ENCODE measurements at places on chromosomes 13 and 19.

GRCh38 chr13:22154041-22154440 lies 483.2 kb downstream of the FGF9 start:
- DNase-seq = no peak

GRCh38 chr19:13189600-13189999 lies 39.4 kb downstream of the IER2 start:
- no peak for DNase-seq

DNA sequence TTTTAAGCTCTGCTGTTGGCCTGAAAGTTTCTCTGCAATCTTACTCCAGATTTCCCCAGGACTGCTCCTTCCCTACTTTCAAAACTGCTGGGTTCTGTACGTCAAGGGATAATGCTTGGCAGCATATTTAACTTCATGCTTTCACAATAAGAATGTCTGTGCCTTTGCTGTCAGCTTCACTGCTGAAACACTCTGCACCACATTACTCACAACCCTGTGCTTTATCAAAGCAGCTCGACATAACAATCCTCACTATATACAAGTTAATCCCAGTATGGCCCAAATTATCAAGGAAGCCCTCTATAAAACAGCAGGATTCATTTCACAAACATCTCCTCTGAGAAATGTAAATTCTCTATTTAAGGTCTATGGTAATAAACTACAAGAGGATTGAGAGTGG lies 17.5 kb downstream of the LATS2 start:
- no peak for DNase-seq

- DNase-seq = no peak
These were observed 12.2 kb upstream of the MYH14 start for GRCh38 chr19:50191216-50191615.

DNA sequence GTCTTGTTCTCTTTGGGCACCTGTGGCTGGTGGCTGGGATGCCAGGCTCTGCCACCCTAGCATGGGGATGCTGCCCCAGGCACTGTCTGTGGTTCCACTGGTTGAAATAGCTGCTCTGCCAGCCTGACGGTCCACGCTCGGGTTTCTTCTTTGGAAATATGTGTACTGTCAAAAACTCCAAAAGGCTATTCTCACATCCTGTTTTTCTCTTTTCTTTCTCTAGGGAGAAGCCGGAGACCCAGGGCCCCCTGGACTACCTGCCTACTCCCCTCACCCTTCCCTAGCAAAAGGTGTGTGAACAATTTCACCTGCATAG lies 115.0 kb downstream of the RAB20 start:
- no peak for DNase-seq

DNA sequence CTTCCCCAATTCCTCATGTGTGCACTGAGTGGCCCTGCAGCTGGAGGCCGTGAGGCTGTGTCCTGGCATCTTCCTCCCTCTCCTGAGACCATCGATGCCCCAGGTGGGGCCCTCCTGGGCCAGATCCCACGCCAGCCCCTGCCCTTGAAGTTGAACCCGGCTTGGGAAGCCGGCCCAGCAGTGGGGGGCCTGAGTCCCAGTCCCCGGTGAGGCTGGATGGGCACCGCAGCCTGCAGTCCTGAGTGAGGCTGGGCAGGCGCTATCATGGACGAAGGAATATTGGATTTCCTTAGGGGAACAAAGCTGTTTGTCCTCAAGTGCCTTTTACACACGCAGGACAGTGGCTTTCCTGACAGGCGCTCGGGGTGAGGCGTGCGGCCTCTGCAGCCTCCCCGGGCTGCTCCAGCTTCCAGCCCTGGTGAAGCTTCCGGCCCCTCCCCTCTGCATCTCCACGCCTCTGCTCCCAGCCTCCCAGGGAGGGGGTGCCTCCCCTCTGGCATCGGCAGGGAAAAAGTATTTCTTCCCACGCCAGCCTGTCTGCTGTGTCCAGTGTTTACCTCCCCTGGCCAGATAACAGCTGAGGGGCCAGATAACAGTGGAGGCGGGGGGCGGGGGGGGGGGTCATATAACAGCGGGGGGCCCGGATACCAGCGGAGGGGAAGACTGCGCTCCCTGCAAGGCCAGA lies 159.5 kb downstream of the KDM4B start:
- no peak for DNase-seq

GRCh38 chr13:86087244-86087643 lies 288.0 kb upstream of the SLITRK6 start:
- no peak for DNase-seq

DNA sequence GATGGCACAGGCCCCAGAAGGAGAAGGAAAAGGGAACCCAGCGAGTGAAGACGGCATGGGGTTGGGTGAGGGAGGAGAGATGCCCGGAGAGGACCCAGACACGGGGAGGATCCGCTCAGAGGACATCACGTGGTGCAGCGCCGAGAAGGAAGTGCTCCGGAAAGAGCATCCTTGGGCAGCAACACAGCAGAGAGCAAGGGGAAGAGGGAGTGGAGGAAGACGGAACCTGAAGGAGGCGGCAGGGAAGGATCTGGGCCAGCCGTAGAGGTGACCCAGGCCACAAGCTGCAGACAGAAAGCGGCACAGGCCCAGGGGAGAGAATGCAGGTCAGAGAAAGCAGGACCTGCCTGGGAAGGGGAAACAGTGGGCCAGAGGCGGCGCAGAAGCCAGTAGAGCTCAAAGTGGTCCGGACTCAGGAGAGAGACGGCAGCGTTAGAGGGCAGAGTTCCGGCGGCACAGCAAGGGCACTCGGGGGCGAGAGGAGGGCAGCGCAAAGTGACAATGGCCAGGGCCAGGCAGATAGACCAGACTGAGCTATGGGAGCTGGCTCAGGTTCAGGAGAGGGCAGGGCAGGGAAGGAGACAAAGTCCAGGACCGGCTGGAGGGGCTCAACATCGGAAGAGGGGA lies 1.1 kb downstream of the PPP1R12C start:
- peak; percentile 14 for DNase-seq

DNA sequence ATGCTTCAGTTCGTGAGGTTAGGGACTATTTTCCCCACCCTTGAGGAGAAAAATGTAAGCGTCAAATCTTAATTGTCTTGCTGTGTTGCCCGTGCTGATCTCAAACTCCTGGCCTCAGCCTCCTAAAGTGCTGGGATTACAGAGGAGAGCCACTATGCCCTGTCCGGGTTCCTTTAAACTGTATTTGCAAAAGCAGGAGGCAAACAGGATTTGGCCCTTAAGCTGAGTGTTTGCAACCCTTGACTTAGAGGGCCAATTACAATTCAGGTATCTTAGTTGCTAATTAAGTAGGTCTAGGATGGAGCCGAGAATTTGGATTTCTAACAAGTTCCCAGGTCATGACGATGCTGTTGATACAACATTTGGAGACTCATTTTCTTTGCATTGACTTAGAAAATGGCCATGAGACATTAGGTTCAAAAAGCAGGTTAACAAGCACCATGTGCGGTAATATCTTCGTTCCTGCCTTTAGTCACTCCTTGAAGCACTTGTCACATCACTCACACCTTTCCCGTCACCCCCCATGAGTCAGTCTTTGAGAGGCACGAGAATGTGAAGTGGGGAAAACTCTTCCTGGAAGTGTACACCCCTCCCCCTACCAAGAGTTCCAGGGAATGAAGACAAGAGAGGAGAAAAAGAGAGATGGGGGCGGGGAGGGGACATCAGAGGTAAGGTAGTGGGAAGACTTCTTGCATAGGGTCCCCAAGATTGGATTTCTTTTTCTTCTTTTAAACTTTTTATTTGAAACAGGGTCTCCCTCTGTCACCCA lies 2.6 kb downstream of the NAPSA start:
- no peak for DNase-seq

DNA sequence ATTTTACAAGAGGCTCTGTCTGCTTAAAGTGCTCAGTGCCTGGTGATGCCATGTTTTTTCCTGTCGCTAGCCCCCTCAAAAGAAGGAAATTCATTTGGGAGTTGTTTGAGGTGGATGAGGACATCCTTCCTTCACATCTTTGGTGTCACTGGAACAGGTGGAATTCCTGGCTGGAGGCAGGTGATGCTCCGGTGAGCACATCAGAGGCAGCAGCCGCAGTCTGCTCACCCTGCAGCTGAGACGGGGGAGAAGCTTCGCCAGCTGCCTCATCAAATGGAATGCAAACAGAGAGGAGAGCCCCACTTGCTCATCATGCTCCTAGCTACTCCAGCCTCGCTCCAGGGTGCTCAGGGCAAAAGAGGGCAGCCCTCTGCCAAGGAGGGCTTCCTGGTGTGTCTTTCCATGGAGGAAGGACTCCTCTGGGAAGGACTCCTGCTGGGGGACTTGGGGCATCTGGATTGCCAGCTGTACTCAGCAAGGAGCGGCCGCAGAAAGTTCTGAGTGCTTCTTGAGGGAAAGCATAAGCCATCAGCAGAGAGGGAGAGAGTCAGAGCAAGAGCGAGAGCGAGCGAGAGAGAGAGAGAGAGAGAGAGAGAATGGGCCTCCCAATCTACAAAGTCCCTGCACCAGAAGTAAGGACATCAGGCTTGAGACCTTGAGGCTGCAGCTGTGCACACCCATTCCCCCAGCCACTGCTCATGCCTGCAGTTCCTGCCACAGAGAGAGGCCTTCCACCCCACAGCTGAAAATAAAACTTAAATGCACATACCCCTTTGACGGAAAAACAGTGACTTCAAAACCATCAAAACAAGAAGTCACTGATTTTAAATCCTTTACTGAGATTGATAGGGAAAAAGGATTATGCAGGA lies 74.3 kb upstream of the UBL3 start:
- no peak for DNase-seq

DNA sequence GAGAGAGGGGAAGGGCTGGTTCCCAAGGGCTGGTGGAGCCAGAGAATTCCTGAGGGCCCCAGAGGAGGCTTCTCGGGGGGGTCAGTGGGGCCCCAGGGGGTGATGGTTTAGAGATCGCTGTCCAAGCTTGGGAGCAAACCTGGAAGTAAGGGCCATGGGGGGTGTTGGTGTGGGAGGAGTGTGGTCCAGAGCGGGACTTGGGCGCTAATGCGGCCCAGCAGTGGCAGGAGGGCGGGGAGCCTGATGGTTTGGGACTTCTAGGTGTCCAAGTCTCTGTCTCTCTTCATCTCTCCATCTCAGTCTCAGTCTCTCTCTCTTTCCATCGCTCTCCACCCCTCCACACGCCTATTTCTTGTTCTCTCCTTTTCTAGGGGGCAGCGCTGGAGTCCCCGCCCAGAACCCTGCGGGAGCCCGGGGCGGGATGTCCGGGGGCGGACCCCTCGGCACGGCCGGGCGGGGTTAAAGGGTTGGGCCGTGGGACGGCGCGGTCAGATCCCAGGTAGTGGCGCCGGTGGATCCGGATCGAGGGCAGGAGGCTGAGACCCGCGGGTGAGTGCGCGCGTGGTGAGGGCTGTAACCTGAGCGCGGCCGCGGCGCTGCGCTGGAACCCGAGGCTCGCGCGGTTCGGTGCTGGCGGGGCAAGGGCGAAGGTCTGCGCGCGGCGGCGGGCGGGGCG lies at the start of gene CYP4F22:
Gene CYP4F22 (plus strand): TSS at position 491 of the 676 bp plus-strand sequence. CDS start 16,812 bp downstream, outside the sequence.
- DNase-seq = peak; percentile 6

- DNase-seq = no peak
These were observed 148.9 kb downstream of the ZNF737 start for GRCh38 chr19:20416661-20417060.

GRCh38 chr19:16527971-16528521 lies 14.2 kb downstream of the CHERP start:
- no peak for DNase-seq

DNA sequence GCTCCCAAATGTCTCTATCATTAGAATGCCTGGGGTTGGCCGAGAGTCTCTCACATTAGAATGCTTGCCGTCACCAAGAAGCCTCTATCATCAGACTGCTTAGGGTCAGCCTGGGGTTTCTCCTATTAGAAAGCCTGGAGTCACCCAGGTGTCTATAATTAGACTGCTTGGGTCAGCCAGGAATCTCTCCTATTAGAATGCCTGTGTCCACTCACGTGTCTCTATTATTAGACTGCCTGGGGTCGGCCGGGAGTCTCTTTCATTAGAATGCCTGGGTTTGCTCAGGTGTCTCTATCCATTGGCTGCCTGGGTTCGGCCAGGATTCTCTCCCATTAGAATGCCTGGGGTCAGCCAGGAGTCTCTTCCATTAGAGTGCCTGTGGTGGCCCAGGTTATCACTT lies 1453.1 kb downstream of the UQCRFS1 start:
- DNase-seq = no peak

DNA sequence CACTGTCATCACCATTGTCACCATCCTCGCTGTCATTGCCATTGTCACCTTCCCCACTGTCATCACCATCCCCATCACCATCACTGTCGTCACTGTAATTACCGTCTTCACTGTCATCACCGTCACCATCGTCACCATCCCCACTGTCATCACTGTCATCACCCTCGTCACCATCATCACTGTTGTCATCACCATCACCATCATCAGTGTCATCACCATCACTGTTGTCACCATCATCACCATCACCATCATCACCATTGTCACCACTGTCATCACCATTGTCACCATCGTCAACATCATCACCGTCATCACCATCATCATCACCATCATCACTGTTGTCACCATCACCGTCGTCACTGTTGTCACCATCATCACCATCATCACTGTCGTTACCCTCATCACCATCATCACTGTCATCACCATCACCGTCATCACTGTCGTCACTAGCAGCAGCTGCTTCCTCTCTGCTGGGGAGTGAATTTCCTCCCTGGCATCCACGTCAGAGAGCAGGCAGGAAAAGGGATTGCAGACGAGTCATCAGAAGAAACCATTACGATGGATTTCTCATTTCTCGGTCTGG lies 27.3 kb downstream of the TMEM255B start:
- DNase-seq = no peak

DNA sequence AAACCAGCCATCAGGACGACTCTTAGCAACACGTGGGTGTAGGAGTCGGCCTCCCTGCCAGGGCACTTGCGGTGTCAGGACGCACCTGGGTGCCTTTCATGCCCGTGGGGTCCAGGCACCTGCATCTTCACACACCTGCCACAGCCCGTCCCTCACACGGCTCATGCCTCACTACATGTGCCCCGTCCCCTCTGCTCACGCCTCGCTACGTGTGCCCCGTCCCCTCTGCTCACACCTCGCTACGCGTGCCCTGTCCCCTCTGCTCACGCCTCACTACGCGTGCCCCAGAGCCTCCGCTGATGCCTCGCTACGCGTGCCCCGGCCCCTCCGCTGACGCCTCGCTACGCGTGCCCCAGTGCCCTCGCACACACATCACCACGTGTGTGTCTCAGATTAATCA lies 58.0 kb upstream of the F7 start:
- DNase-seq = no peak

DNA sequence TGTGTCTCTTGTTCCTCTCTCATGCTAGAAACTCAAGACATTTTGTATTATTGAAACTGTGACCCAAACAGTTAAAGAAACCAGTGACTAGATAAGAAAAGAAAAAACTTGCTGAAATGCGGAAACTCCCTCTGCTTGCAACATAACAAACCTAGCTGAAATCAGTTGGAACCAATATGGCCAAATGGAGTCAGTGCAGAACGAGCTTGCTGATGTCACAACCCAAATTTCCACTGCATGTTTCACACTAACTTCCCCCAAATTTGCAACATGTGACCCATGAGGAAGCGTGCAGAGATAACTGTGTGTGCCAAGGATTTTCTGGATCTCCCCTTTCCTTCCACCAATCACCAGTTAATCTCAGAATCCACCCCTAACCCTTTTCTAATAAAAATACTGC lies 208.0 kb downstream of the DLEU7 start:
- no peak for DNase-seq

DNA sequence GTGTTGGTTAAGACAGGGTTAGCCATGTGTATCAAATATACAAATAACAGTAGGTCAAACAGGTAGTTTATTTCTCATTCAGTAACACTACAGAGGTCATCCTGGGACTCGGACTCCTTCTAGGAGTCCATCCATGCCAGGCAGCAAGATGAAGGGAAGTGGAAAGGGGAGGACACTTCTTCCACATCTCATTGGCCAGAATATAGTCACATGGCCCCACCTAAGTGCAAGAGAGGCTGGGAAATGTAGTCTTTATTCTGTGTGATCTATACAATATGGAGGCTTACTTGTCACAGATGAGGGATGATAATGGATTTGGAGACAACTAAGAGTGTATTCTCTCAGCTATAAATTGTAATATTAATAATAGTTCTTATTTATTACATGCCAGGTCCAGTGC lies 31.1 kb downstream of the RDH8 start:
- no peak for DNase-seq
